ENCODE measurements at places on chromosomes 4 and X. TPM values are rescaled to one million over a fixed set of nuclear protein-coding genes. Genes with fewer than 3 reads are reported as not detected.

DNA sequence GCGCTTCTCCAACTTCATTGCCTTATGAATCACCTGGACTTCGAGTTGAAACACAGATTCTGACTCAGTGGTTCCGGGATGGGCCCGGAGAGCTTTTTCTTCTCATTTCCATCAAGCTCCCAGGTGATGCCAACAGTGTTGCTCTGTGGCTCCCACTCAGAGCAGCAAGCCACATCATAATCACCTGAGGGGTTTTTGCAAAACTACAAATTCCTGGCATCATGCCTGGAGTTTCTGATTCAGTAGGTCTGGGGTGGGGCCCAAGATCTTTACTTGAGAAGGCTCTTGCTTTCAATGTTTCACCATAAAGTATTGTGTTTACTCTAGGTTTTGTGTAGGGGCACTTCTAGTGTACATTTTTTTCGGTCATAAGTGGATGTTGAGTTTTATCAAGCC lies 7.0 kb downstream of the MTM1 start:
- peaks cover 5% of the 10 kb centered on the region for H3K36me3 ChIP-seq
- peak overlapping the region; percentile 84 for H3K27ac ChIP-seq
- DNase-seq = no peak
- H3K4me3 ChIP-seq = peak overlapping the region; percentile 72
- no peaks in the 10 kb centered on the region for H3K27me3 ChIP-seq

GRCh38 chr4:17595471-17596005 lies 18.5 kb downstream of the LAP3 start:
- DNase-seq = no peak
- peak overlapping the region; percentile 17 for H3K4me3 ChIP-seq
- H3K36me3 ChIP-seq = peaks cover 68% of the 10 kb centered on the region
- peak overlapping the region; percentile 69 for H3K27ac ChIP-seq
- peaks cover 43% of the 10 kb centered on the region for H3K4me1 ChIP-seq
- no peaks in the 10 kb centered on the region for H3K27me3 ChIP-seq

GRCh38 chr4:140222171-140222570 lies 68.2 kb upstream of the MAML3 start:
- no peak overlapping the region for H3K27ac ChIP-seq
- no peaks in the 10 kb centered on the region for H3K36me3 ChIP-seq
- no peaks in the 10 kb centered on the region for H3K4me1 ChIP-seq
- peaks cover 3% of the 10 kb centered on the region for H3K27me3 ChIP-seq
- no peak overlapping the region for H3K4me3 ChIP-seq
- DNase-seq = no peak

TBC1D9 gene
- total RNA-seq = 37.9 TPM
